ENCODE measurements at places on chromosomes 12 and 14.
A peak's percentile ranks its signal among the peaks of the same experiment; 100 is the strongest.

- peak overlapping the region; percentile 32 for H3K27ac ChIP-seq
- H3K4me3 ChIP-seq = no peak overlapping the region
- H3K4me1 ChIP-seq = peaks cover 11% of the 10 kb centered on the region
- H3K36me3 ChIP-seq = no peaks in the 10 kb centered on the region
Observed at GRCh38 chr14:64730061-64730440, 25.8 kb downstream of the PLEKHG3 start.

DNA sequence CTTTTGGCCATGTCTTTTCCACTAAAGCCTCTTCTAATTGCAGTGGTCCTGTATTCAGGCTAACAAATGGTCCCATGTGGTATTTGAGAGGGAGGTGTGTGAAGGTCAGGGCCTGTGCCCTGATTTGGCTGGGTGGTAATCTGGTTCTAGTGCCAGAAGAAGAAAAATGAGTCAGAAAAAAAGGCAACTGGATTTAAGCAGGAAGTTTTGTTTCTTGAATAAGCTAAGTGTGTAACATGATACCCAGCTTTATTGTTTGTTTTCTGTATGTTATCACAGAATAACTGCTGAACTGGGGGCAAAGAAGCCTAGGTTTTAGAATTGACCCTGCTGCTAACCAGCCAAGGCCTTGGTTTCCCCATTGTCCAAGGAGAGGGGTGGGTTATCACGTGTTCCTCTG is 134.0 kb downstream of the ANO6 start:
- H3K4me3 ChIP-seq = no peak overlapping the region
- no peak for DNase-seq
- peaks cover 51% of the 10 kb centered on the region for H3K36me3 ChIP-seq

DNA sequence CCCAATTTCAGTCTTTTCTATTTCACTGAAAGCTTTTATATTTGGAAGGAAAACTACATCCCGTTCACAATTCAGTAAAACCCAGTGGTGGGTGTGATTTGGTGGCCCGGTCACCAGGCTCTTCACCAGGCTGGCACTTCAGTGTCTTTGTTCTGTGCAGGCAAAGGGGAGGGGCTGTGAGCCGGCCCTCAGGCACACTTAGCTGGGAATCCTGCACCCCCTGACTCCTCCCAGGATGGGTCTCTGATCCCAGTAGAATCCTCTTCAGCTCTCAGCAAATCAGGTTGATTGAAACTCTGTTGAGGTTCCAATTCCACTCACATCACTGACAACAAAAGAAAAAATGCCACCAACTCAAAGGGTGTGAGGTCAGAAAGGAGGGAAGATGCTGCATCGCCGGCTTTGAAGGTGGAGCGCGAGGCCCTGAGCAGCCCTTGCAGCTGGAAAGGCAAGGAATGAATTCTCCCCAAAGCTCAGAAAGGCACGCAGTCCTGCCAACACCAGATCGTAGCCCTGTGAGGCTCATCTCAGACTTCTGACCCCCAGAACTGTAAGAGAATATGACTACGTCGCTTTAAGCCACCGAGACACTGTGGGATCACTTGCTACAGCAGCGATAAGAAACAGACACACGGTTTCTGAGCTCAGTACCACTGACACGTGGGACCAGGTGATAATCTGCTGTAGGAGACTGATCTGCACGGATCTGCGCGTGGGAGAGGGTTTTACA is 166.6 kb downstream of the PIWIL1 start:
- no peaks in the 10 kb centered on the region for H3K4me1 ChIP-seq
- H3K27ac ChIP-seq = no peak overlapping the region

- no peak for DNase-seq
- H3K4me1 ChIP-seq = no peaks in the 10 kb centered on the region
- no peak overlapping the region for H3K4me3 ChIP-seq
- no peaks in the 10 kb centered on the region for H3K36me3 ChIP-seq
- no peak overlapping the region for H3K27ac ChIP-seq
- H3K27me3 ChIP-seq = no peaks in the 10 kb centered on the region
Observed at GRCh38 chr12:33825442-33825841, 196.9 kb upstream of the ALG10 start.

- no peaks in the 10 kb centered on the region for H3K36me3 ChIP-seq
- no peak overlapping the region for H3K27ac ChIP-seq
- H3K27me3 ChIP-seq = peaks cover 3% of the 10 kb centered on the region
- DNase-seq = no peak
Observed at GRCh38 chr12:64039281-64039871, 182.7 kb downstream of the KICS2 start.

GRCh38 chr14:73943083-73943482 is 6.8 kb downstream of the FAM161B start:
- H3K27me3 ChIP-seq = no peaks in the 10 kb centered on the region
- DNase-seq = no peak
- peaks cover 6% of the 10 kb centered on the region for H3K4me1 ChIP-seq
- no peaks in the 10 kb centered on the region for H3K36me3 ChIP-seq
- no peak overlapping the region for H3K4me3 ChIP-seq
- H3K27ac ChIP-seq = peak overlapping the region; percentile 9

- H3K27me3 ChIP-seq = no peaks in the 10 kb centered on the region
- peak overlapping the region; percentile 94 for H3K27ac ChIP-seq
- H3K4me1 ChIP-seq = peaks cover 88% of the 10 kb centered on the region
- no peak for DNase-seq
Observed at GRCh38 chr14:73745571-73746519, 31.7 kb upstream of the PNMA1 start.

- peaks cover 6% of the 10 kb centered on the region for H3K27me3 ChIP-seq
- peak overlapping the region; percentile 11 for H3K4me3 ChIP-seq
- peaks cover 11% of the 10 kb centered on the region for H3K36me3 ChIP-seq
- peak; percentile 32 for DNase-seq
- peak overlapping the region; percentile 73 for H3K27ac ChIP-seq
- peaks cover 10% of the 10 kb centered on the region for H3K4me1 ChIP-seq
Observed at GRCh38 chr12:66755727-66756395, 77.0 kb upstream of the GRIP1 start.

GRCh38 chr12:16246264-16246663 is 31.2 kb downstream of the SLC15A5 start:
- no peak overlapping the region for H3K27ac ChIP-seq
- H3K36me3 ChIP-seq = no peaks in the 10 kb centered on the region
- no peaks in the 10 kb centered on the region for H3K27me3 ChIP-seq
- no peaks in the 10 kb centered on the region for H3K4me1 ChIP-seq

- DNase-seq = no peak
- no peaks in the 10 kb centered on the region for H3K4me1 ChIP-seq
- H3K4me3 ChIP-seq = no peak overlapping the region
- H3K27me3 ChIP-seq = no peaks in the 10 kb centered on the region
Observed at GRCh38 chr12:86948851-86949250, 692.7 kb upstream of the MGAT4C start.

DNA sequence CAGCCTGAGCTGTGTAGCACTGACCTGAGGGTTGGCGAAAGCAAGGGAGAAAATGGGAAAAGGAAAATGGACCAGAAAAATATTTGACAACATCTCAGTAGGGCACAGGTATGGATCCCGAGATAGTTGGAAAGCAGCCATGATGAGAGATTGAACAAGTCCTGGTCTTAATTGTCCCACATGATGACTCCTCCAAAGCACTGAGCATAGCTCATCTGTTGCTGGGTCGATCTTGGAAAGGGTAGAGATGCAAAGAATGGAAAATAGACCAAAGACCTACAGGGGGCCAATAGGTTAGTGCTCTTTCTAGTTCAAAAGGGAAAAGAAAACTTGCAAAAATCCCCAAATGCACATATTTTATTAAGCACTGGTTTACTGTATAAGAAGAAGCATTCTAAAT is 251.9 kb downstream of the SEC23A start:
- H3K36me3 ChIP-seq = no peaks in the 10 kb centered on the region
- DNase-seq = no peak
- no peaks in the 10 kb centered on the region for H3K4me1 ChIP-seq
- no peak overlapping the region for H3K4me3 ChIP-seq

DNA sequence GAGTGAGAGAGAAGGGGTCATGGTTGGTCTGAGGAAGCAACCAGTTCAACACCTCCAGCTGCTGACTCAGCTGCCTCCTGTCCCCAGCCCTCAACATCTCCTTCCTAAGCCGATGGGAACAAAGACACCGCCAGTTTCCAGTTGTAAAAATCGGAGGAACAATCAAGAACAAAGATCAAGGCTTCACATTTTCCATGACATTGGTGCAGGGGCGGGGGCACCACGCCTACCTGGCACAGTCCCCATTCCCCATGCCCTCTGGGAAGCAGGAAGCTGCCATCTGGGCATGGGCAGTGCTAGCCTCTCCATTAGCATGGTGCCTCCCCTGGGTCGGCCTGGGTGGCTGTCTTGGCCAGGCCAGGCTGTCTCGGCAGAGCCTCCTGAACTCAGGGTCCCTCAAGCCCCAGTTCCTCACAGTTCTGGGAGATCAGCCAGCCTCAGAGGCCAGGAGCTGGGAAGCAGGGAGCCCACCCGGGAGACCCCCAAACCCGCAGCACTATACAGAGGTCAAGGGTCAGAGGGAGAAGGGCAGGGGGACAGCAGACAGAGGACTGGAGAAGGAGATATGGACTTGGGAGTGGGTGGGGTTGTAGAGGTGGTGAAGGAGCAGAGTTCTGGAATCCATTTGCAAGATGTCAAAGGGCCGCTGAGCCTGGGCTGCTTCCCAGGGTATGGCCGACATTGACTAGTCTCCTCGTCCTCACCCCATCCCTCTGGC is 19.6 kb upstream of the TMEM106C start:
- no peak overlapping the region for H3K27ac ChIP-seq
- H3K36me3 ChIP-seq = no peaks in the 10 kb centered on the region
- H3K27me3 ChIP-seq = peaks cover 15% of the 10 kb centered on the region
- no peak for DNase-seq

- H3K27ac ChIP-seq = peak overlapping the region; percentile 96
- H3K27me3 ChIP-seq = peaks cover 18% of the 10 kb centered on the region
- peaks cover 12% of the 10 kb centered on the region for H3K36me3 ChIP-seq
- peak overlapping the region; percentile 97 for H3K4me3 ChIP-seq
- no peak for DNase-seq
- peaks cover 33% of the 10 kb centered on the region for H3K4me1 ChIP-seq
Observed at GRCh38 chr12:105107171-105107493, 399 bp upstream of the WASHC4 start.

GRCh38 chr12:11071414-11071813 is 9.3 kb upstream of the TAS2R46 start:
- peaks cover 16% of the 10 kb centered on the region for H3K36me3 ChIP-seq
- H3K27ac ChIP-seq = no peak overlapping the region
- no peaks in the 10 kb centered on the region for H3K4me1 ChIP-seq
- no peaks in the 10 kb centered on the region for H3K27me3 ChIP-seq
- DNase-seq = no peak
- no peak overlapping the region for H3K4me3 ChIP-seq

DNA sequence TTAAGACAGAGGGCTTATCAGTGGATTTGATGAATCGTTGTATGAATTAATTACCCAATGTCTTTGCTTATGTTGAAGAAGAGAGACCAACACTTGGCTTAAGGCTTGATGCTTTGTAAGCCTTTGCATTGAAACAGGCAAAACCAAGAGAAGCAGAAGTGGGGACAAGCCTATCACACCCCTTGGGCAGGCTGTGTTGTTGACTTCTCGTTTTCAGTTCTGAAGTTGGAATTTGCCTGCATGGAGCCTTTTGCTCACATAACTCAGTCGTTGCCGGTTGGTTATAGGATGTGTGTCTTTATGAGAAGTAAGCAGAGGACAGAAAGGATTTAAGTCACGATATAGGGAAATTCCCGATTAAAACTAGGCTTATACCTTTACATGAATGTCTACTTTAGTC is 94.7 kb downstream of the CCDC92 start:
- H3K27me3 ChIP-seq = peaks cover 3% of the 10 kb centered on the region
- no peak for DNase-seq
- no peak overlapping the region for H3K4me3 ChIP-seq
- no peaks in the 10 kb centered on the region for H3K4me1 ChIP-seq
- no peak overlapping the region for H3K27ac ChIP-seq
- no peaks in the 10 kb centered on the region for H3K36me3 ChIP-seq

DNA sequence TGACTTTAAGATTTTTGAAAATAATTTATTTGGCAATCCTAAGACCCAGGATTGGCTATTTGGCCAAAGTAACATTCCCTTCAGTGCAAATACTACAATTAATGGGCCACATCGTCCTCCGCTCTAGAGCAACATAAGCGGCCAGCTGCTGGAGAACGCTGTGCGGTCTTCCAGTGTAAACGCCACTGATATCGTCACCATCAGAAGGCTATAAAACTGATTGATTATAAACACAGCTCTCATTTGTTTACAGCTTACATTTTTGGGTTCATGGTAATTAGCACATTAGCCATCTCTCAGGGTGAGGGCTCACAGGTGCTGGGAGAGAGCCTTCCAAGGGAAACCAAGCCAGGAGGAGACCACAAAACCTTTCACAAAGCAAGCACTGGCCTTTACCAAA is 130.1 kb upstream of the BMP4 start:
- no peak for DNase-seq
- H3K4me3 ChIP-seq = no peak overlapping the region
- H3K27ac ChIP-seq = no peak overlapping the region
- H3K27me3 ChIP-seq = peaks cover 5% of the 10 kb centered on the region
- H3K36me3 ChIP-seq = no peaks in the 10 kb centered on the region
- H3K4me1 ChIP-seq = no peaks in the 10 kb centered on the region

GRCh38 chr12:93520454-93520853 is 52.0 kb upstream of the SOCS2 start:
- no peak overlapping the region for H3K4me3 ChIP-seq
- no peak for DNase-seq
- H3K27ac ChIP-seq = no peak overlapping the region
- peaks cover 2% of the 10 kb centered on the region for H3K36me3 ChIP-seq
- peaks cover 6% of the 10 kb centered on the region for H3K27me3 ChIP-seq
- H3K4me1 ChIP-seq = peaks cover 9% of the 10 kb centered on the region

- DNase-seq = no peak
- no peak overlapping the region for H3K4me3 ChIP-seq
- H3K27me3 ChIP-seq = peaks cover 10% of the 10 kb centered on the region
- H3K4me1 ChIP-seq = peaks cover 3% of the 10 kb centered on the region
- H3K36me3 ChIP-seq = peaks cover 2% of the 10 kb centered on the region
Observed at GRCh38 chr12:93892423-93893268, 215.5 kb downstream of the CRADD start.

DNA sequence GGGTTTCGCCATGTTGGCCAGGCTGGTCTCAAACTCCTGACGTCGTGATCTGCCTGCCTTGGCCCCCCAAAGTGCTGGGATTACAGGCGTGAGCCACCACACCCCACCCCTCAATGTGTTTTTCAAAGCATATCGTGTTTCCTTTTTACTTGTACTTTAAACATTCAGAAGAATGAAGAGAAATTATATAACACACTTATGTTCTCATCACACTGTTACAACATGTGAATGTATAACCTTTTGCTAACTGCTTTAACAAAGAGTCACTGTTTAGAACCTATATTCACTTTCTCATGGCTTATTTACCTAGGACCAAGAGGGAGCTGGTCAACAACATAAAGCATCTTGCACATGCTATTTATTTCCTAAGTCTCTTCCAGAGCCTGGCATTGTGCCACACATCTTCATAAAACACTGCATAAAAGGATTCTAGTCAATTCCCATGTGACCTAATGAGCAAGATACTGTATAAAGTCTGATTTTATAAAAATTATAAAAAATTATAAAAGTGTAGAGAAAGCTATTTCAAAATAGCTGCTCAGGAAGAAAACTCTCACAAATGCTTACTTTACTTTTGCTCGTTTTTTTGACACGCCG is 16.0 kb upstream of the ACTR6 start:
- no peak overlapping the region for H3K27ac ChIP-seq
- no peaks in the 10 kb centered on the region for H3K27me3 ChIP-seq
- no peak for DNase-seq
- H3K4me1 ChIP-seq = peaks cover 13% of the 10 kb centered on the region
- peaks cover 18% of the 10 kb centered on the region for H3K36me3 ChIP-seq

- H3K4me1 ChIP-seq = peaks cover 5% of the 10 kb centered on the region
- H3K27me3 ChIP-seq = peaks cover 15% of the 10 kb centered on the region
- H3K4me3 ChIP-seq = no peak overlapping the region
- peaks cover 3% of the 10 kb centered on the region for H3K36me3 ChIP-seq
Observed at GRCh38 chr12:123830675-123831074, 68.6 kb downstream of the DNAH10 start.

GRCh38 chr12:2841056-2841650 is 6.3 kb upstream of the NRIP2 start:
- H3K36me3 ChIP-seq = peaks cover 10% of the 10 kb centered on the region
- no peaks in the 10 kb centered on the region for H3K27me3 ChIP-seq
- no peak for DNase-seq
- H3K27ac ChIP-seq = no peak overlapping the region
- peaks cover 2% of the 10 kb centered on the region for H3K4me1 ChIP-seq

Data from activated naive CD8-positive, alpha-beta T cell treated with anti-CD3 and anti-CD28 coated beads, Interleukin-2, amount 10 ng/mL, durations not matched to agents 7 days and 5 days (primary cell).